ENCODE measurements at places on chromosomes 4 and X.

DNA sequence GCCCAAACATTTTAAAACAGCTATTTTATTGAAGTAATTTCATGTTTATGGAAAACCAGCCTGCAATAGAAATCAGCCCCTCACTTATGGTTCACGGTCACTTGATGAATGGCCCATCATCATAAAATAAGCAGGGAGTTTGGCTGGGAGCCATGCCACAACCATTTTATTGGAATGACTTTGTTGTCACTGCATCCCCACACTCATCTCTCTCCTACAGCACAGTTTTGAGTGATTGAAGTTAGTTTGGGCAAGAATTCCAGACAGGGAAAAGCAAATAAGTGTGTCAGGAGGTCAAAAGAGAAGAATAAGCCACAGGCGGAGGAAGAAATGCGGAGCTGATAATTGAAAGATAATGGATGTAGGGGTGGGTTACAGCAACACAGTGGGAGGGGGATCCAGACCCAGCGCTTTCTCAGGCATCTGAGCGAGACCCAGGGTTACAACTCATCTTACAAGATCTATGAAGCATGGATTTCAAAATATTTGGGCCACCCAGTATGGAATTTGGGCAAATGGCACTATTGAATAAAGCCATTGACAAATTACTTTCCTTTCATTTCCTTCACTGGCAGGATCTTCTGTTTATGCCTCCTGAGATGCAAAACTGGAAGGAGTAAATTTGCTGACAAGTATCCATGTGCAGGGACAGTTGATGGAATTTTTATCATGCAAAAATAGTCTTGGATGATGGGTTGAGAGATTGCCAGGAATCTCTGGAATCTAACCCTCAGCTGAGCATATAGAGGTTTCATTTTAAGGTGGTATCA is 100.8 kb downstream of the SHROOM3 start:
- no peak for DNase-seq

DNA sequence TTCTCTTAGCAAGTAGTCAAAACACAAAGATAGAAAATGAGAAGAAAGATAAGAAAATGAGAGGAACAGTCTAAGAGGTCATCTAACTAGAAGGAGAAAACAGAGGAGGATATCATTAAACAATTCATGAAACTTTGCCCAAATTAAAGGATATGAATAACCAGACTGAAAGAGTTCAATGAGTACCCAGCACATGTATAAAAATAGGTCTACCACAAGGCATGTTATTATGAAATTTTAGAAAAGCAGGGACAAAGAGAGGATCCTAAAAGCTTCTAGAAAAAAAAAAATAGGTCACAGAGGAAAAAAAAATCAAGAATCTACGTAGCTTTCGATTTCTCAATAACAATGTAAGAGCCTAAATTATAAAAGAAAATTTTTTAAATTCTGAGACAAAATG is 118.5 kb downstream of the WDFY3 start:
- no peak for DNase-seq

- DNase-seq, result no peak
Measured at GRCh38 chrX:48616576-48616975, 19.3 kb downstream of the WDR13 start.

GRCh38 chr4:181950372-181951127 is 292.7 kb upstream of the TENM3 start:
- no peak for DNase-seq

- DNase-seq, result no peak
Measured at GRCh38 chr4:20870436-20870835, 170.2 kb downstream of the PACRGL start.

DNA sequence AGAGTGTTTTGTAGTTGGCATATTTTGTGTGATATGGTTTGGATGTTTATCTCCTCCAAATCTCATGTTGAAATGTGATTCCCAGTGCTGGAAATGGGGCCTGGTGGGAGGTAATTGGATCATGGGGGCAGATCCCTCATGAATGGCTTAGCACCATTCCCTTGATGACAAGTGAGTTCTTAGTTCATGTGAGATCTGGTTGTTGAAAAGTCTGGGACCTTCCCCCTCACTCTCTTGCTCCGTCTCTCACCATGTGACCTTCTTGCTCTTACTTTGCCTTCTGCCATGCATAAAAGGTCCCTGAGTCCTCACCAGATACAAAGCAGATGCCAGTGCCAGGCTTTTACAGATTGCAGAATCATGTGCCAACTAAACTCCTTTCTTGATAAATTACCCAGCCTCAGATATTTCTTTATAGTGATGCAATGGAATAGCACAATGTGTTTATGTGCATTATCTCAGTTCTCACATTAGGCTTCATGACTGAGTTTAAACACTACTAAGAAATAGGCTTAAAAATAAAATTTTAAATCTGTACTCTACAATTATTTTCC is 1348.8 kb downstream of the STIM2 start:
- no peak for DNase-seq

- no peak for DNase-seq
Measured at GRCh38 chr4:108213308-108213707, 44.6 kb upstream of the LEF1 start.

DNA sequence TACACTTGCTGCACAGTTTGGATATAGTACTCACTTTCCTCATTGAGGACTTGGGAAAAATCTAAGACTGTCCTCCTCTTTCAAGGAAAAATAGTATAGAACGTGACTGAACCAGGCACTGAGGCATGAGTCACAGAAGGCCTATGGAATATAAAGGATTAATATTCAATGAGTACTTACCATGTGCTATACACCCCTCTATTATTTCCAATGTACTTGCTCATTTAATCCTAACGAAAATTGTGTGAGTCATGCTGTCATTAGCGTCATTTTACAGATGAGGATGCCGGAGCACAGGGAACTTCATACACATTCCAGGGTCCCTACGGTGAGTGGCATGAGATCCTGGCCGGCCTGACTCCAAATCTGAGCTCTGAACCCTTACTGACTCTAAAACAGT is 2136.2 kb upstream of the TENM3 start:
- no peak for DNase-seq

GRCh38 chrX:48848847-48849246 is 13.4 kb upstream of the PCSK1N start:
- DNase-seq, result no peak

All from DMS 273 treated with DMSO at 0.1 percent for 48 hours (cell line).